Kidney (tissue), 22 donors: ENCODE measurements at places on chromosomes 5 and 9. TPM values are rescaled to one million over a fixed set of nuclear protein-coding genes. Genes with fewer than 3 reads are reported as not detected.

DNA sequence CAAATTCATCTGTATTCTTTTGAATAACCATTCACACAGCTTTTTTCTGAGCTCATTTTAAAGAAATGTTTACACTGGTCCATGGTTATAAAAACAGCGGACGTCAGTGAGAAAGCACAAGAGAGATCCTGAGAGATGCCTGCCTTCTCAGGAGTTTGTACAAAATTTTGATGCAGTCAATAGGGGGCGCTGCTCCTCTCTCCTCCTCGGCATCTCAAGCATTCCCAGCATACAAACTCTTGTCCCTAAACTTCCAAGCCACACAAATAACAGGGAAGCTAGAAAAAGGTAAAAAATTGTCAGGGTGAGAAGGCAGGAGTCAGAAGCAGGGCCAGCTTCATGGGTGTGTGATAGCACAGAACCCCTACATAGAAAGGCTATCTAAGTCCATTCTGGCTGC is 11.2 kb upstream of the CCDC152 start:
- no peaks in the 10 kb centered on the region for H3K4me1 ChIP-seq
- H3K27ac ChIP-seq, result no peak overlapping the region
- DNase-seq, result no peak
- no peaks in the 10 kb centered on the region for H3K27me3 ChIP-seq
- H3K4me3 ChIP-seq, result no peak overlapping the region

DNA sequence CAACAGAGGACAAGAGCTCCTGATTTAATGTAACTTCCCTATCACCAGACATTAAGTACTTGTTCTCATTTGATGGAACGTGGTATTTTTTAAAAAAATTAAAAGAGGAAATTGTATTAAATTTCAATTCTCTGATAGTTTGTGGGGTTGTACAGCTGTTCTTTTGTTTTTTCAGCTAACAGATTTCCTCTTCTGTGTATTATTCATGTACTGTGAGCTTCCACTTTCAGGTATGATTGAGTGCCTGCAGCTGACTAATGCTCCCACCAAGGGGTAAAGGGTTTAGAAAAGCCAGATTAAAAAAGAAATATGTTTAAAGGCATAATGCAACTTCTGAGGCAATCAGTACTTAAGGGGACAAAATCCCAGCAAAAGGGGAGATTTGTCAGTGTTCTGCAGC is 117.7 kb upstream of the ACTBL2 start:
- no peak overlapping the region for H3K4me3 ChIP-seq
- no peaks in the 10 kb centered on the region for H3K36me3 ChIP-seq
- H3K27ac ChIP-seq, result no peak overlapping the region
- no peak for DNase-seq
- no peaks in the 10 kb centered on the region for H3K27me3 ChIP-seq

DNA sequence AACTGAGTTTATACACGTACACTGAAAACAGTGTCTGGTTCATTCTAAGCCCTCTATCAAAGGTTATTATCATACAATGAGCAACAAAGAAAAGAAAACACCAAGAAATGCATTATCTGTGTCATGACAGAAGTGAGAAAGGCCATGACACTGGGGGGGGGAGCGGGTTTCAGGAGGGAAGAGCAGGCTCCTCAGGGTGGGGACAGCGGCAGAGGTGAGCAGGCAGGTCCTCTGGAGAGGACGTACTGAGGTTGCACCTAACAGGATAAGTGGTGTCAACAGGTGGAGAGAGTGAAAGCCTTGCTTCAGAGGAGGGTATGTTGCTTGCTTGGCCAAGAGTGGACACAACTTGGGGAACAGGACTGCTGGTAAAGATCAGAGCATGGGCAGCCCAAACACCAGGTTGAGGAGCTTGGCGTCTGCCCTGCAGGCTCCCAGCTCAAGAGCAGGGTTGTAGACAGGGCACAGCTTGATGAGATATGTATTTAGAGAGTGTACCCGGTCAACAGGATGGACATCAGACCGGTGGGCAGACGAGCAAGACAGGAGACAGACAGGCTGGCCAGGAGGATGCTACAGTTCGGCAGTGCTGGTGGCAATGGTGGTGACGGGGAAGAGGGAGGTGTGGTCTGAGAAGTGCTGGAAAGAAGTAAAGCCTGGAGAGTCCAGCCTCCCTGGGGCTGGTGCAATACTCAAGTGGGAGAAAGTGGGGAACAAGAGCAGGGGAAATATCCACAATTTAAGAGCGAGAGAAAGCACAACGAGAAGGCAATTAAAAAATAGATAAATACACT is 10.3 kb downstream of the WHRN start:
- no peak overlapping the region for H3K4me3 ChIP-seq
- H3K27ac ChIP-seq, result no peak overlapping the region
- no peaks in the 10 kb centered on the region for H3K36me3 ChIP-seq
- no peaks in the 10 kb centered on the region for H3K4me1 ChIP-seq

GRCh38 chr9:123309611-123310010 is 41.2 kb upstream of the STRBP start:
- H3K27me3 ChIP-seq, result no peaks in the 10 kb centered on the region
- H3K36me3 ChIP-seq, result no peaks in the 10 kb centered on the region
- no peaks in the 10 kb centered on the region for H3K4me1 ChIP-seq

- H3K4me1 ChIP-seq, result peaks cover 14% of the 10 kb centered on the region
- no peak for DNase-seq
- H3K27me3 ChIP-seq, result no peaks in the 10 kb centered on the region
- H3K27ac ChIP-seq, result peak overlapping the region; percentile 43
Measured at GRCh38 chr9:127833555-127833954, 20.9 kb downstream of the ENG start.

- DNase-seq, result no peak
- no peaks in the 10 kb centered on the region for H3K4me1 ChIP-seq
- no peaks in the 10 kb centered on the region for H3K36me3 ChIP-seq
- no peak overlapping the region for H3K27ac ChIP-seq
- H3K4me3 ChIP-seq, result no peak overlapping the region
Measured at GRCh38 chr9:17994695-17995425, 416.0 kb downstream of the SH3GL2 start.

DNA sequence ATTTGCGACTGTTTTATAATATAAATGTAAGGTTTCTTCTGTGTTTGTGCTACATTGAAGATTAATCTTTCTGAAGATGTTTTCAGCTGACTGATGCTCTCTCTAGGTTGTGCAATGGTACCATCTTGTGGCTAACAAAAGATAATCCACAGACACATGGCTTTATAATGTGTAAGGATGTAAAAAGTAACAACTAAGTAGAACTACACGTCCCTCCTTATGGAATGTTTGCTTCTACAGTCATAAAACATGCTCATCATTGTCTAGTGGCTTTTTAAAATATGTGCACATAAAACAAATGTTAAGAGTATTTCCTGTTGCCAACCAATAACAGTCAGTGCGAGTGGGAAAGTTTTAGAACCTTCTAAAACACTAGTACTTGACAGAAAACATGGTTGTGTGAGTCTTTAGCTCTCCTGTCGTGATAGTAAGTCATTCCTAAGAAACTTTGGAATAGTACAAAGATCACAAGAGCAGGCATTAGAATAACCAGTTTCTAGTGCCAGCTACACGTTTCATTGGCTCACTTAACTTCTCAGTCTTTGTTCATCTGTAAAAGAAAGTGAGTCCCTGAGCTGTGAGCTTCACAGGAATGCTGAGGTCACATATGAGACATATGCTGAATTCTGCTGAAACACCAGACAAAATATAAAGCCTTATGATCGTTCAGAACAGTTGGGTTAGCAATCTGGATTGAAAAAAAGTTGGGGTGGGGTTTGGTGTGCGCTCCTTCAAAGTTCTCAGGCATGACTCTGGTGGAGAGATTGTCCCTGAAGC is 75.7 kb upstream of the GLIS3 start:
- DNase-seq, result no peak
- no peaks in the 10 kb centered on the region for H3K36me3 ChIP-seq
- H3K27ac ChIP-seq, result no peak overlapping the region
- no peak overlapping the region for H3K4me3 ChIP-seq
- H3K27me3 ChIP-seq, result no peaks in the 10 kb centered on the region
- no peaks in the 10 kb centered on the region for H3K4me1 ChIP-seq

GRCh38 chr9:72627147-72627546 is 105.7 kb downstream of the TMC1 start:
- no peak overlapping the region for H3K4me3 ChIP-seq
- H3K36me3 ChIP-seq, result no peaks in the 10 kb centered on the region
- H3K4me1 ChIP-seq, result no peaks in the 10 kb centered on the region
- DNase-seq, result no peak

DNA sequence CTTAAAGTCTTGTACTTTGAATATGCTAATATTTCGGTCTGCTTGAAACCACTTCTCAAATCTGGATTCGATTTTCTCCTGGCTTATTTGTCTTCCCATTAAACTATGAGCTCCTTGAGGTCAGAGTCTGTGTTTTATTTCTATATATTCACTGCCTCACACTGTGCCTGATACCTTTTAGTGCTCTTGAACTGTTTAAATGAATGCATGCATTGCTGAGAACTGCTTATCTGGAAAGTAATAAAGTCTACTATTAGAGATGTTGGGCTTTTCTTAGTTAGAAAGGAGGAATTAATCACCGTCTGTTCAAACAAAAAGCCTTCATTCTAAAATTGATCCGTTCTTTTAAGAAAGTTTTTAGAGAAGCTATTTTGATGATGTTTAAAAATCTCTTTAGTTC is 6.0 kb downstream of the CREBRF start:
- no peak overlapping the region for H3K27ac ChIP-seq
- H3K4me1 ChIP-seq, result peaks cover 2% of the 10 kb centered on the region
- H3K27me3 ChIP-seq, result no peaks in the 10 kb centered on the region
- no peaks in the 10 kb centered on the region for H3K36me3 ChIP-seq

GRCh38 chr5:30880514-30880913 is 313.0 kb upstream of the CDH6 start:
- H3K4me1 ChIP-seq, result no peaks in the 10 kb centered on the region
- H3K36me3 ChIP-seq, result no peaks in the 10 kb centered on the region
- no peak overlapping the region for H3K27ac ChIP-seq
- H3K27me3 ChIP-seq, result no peaks in the 10 kb centered on the region

DNA sequence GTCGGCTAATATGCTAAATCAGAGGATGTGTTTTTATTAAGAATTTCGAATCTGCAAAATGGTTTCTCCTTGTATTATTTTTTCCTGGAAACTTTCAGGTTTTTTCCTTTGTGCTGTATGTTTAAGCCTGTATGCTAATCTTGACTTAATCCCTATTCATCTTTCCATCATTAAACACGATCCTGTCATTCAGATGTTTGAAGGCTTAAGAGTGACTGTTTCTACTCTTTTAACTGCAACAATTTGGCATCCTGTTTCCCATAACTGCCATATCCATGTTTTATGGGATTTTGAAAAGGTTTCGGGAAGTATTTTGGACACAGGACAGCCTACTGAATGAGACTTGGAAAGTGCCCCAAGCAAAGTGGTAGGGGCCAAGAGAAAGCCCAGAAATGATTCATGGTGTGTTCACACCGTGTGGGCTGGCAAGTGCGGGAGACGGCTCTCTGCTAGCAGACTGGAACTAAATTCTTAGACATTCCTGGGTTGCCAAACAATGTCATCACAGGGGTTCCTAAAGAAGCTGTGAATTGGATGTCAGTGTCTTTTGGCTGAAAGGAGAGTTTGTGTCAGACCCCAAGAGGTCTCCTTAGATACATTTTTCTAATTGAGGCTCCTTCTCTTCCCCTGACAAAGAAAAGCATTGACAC is 125.4 kb upstream of the ADAMTS16 start:
- H3K4me3 ChIP-seq, result no peak overlapping the region
- no peak overlapping the region for H3K27ac ChIP-seq
- no peak for DNase-seq
- H3K4me1 ChIP-seq, result no peaks in the 10 kb centered on the region
- no peaks in the 10 kb centered on the region for H3K27me3 ChIP-seq

DNA sequence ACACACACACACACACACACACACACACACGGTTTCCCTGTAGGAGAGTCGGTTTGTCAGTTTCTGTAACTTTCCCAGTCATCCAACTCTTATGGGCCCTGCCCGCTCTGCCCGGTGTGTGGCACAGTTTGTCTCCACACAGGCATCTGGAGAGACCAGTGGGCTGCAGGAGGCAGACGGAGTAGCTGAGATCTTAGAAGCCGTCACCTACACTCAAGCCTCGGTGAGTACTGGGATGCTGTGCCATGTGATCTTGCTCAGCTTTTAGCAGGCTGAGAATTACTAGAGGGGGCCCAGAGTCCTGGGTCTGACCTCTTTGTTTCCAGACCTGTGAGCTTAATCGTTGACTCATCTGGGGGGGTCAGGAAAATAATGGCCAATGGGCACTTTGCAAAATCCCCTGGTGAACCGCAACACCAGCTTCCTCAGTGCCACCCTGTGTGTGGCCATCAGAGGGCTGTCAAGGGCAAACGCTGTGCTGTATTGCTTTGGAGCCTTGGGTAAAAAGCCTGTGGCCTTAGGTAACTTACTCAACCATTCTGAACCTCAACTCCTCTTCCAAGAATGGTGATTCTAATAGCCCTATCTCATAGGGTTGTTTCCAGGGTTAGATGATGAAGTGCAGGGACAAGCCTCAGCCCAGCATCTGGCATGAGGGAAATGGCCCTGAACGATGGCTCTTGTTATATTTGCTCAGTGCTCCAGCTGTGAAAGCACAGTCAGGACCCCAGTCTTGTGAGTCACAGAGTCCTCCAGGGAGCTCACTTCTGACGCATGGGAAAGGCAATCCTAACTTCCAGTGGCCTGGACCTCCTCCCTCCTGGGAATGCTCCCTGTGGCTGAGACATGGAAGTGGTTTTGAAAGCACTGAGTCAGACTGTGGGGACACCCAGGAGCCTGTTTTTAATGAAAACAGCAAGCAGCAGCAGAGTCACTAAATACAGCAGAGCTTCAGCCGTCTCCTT is 45.6 kb downstream of the COL15A1 start:
- no peaks in the 10 kb centered on the region for H3K4me1 ChIP-seq
- no peaks in the 10 kb centered on the region for H3K36me3 ChIP-seq
- H3K27me3 ChIP-seq, result no peaks in the 10 kb centered on the region
- DNase-seq, result no peak

DNA sequence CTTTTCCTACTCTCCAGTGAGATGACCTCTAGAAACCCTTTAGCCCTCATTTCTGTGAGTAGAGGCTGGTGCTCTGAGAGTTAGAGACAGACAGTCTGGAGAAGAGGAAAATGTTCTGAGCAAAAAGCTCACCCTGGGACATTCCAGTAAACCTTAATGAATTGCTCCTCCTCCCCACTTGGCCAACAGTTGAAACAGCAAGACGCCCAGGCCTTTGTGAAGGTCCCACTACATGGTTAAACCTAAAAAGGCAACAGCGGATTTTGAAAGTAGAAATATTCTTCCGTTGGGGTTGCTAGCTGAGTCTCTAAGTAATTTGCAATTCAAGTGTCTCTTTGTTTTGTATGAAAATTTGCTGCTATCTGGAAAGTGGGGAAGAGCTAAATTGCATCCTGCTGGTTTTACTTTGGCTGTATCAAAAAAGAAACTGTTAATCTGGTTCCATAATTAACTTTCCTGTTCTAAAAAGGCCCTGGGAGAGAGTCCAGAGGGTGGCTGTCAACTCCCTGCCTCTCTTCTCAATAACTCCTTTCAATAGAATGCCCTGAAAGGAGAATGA is 63.8 kb downstream of the ATP10B start:
- H3K36me3 ChIP-seq, result no peaks in the 10 kb centered on the region
- no peak for DNase-seq
- H3K27me3 ChIP-seq, result no peaks in the 10 kb centered on the region
- H3K4me3 ChIP-seq, result no peak overlapping the region
- H3K27ac ChIP-seq, result no peak overlapping the region
- H3K4me1 ChIP-seq, result no peaks in the 10 kb centered on the region

Gene RASGRF2
- 14.7 TPM for total RNA-seq

Gene STPG3
- total RNA-seq, result 0.38 TPM

Gene TRIO
- 149 TPM for total RNA-seq

Gene CLTB
- total RNA-seq, result 76.3 TPM

Gene FOXD4
- 0.60 TPM for total RNA-seq

Gene CCDC171
- total RNA-seq, result 5.1 TPM

Gene HRCT1
- total RNA-seq, result 51.2 TPM
